Osteocyte (in vitro differentiated cells): ENCODE measurements at places on chromosomes 5 and 9.

DNA sequence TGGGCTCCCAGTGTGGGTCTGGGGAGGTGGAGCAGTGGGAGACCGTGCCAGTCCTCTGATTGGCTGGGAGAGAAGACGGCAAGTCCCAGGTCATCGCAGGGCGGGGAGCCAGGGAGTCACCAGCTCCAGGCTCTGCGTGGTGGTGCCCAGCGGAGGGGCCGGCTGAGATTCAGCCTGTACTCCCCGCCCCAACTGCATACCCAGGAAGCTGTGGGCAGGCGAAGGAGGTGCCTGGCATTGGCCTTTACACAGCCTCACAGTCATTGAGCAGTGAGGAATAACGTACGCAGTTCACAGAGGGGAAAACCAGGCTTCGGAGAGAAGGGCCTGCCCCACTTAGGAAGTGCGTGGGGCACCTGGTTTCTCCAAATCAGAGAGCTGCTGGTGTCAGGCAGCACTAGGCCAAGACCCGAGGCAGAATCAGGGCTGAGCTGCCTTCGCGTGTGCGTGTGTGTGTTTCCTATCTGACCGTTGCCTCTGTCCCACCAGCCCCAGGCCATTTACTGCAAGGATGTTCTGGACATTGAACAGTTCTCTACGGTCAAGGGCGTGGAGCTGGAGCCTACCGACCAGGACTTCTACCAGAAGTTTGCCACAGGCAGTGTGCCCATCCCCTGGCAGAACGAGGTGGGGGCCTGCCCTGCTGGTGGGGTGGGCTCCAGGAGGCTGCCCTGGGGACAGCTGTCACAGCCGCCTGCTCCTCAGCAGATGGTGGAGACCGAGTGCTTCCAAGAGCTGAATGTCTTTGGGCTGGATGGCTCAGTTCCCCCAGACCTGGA, 6.2 kb upstream of the PRR7 start:
- H3K27ac ChIP-seq: no peak overlapping the region
- H3K4me3 ChIP-seq: no peak overlapping the region
- peaks cover 17% of the 10 kb centered on the region for H3K36me3 ChIP-seq
- no peaks in the 10 kb centered on the region for H3K4me1 ChIP-seq
- DNase-seq: no peak

- H3K27ac ChIP-seq: no peak overlapping the region
- DNase-seq: no peak
- H3K4me3 ChIP-seq: no peak overlapping the region
- H3K4me1 ChIP-seq: no peaks in the 10 kb centered on the region
These were observed 64.0 kb upstream of the TLE4 start for GRCh38 chr9:79507801-79508200.

DNA sequence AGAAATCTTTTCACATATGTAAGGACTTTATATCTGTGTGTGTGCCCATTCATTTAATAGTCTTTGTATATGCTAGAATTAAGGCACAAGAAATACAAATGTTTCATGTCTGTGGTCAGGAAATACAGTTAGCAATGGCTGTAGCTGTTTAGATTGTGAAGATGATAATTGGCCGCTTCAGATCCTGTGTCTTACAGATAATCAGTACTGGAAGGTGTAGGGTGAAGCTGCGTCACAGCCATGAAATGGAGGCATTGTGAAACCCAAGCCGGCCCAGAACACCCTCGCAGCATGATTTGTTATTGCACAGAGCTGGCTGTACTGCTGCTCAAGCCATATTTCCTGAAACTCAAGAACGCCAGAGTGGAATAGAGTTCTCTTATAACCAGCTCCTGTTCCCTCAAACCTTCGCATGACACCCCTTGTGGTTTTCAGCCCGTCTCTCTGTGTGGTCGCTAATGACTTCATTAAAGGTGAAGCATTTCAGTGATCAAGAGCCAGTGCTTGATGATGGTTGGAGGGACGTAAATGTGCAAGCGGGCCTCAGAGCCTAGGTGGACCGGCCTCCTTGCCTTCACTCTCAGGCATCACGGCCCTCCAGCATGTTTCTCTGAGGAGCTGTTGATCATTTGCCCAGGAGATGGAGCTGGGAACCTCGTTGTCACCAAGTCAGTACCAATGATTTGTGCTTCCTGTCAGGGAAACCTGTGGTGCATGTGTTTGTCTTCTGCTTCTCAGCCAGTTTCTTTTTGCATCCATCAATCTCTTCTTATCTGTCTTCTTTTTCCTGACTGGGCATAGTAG, 80.1 kb downstream of the F2RL2 start:
- no peaks in the 10 kb centered on the region for H3K36me3 ChIP-seq
- no peak overlapping the region for H3K27ac ChIP-seq
- DNase-seq: no peak
- H3K27me3 ChIP-seq: peaks cover 4% of the 10 kb centered on the region
- H3K4me1 ChIP-seq: peaks cover 2% of the 10 kb centered on the region
- no peak overlapping the region for H3K4me3 ChIP-seq

- H3K27ac ChIP-seq: no peak overlapping the region
- no peaks in the 10 kb centered on the region for H3K4me1 ChIP-seq
- no peak for DNase-seq
- no peak overlapping the region for H3K4me3 ChIP-seq
- no peaks in the 10 kb centered on the region for H3K36me3 ChIP-seq
- peaks cover 3% of the 10 kb centered on the region for H3K27me3 ChIP-seq
These were observed 352.1 kb downstream of the MLLT3 start for GRCh38 chr9:20270161-20270560.

GRCh38 chr9:126545106-126545505, 68.6 kb upstream of the LMX1B start:
- DNase-seq: no peak
- peaks cover 12% of the 10 kb centered on the region for H3K27me3 ChIP-seq
- H3K27ac ChIP-seq: no peak overlapping the region
- no peaks in the 10 kb centered on the region for H3K36me3 ChIP-seq
- H3K4me3 ChIP-seq: no peak overlapping the region

DNA sequence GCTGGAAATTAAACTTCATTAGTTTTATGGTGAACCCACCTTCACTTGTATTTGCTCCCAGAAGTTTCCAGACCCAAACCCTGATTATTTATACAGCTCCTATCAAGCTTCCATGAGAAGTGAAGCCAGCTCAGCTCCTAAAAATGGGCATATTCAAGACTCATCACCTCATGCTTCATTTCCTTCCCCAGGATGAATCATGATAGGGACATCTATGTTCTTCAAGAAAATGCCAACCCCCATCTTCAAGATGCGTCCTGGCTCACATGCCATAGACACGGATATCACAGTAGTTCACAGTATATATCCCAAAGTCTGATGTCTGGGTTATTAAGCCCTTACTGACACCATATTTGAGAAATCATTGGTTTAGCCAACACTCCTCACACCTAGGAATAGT, 217.6 kb downstream of the NPR3 start:
- no peak for DNase-seq
- H3K4me3 ChIP-seq: no peak overlapping the region
- no peaks in the 10 kb centered on the region for H3K36me3 ChIP-seq
- H3K27ac ChIP-seq: no peak overlapping the region
- H3K27me3 ChIP-seq: no peaks in the 10 kb centered on the region
